ENCODE measurements at places on chromosomes 16 and 17.

GRCh38 chr16:86959091-86959651 is 358.0 kb downstream of the C16orf95 start:
- no peak for DNase-seq

GRCh38 chr17:77421630-77421972 is 280.8 kb downstream of the SEC14L1 start:
- DNase-seq: no peak

GRCh38 chr17:57499648-57500049 is 243.3 kb downstream of the MSI2 start:
- DNase-seq: no peak

DNA sequence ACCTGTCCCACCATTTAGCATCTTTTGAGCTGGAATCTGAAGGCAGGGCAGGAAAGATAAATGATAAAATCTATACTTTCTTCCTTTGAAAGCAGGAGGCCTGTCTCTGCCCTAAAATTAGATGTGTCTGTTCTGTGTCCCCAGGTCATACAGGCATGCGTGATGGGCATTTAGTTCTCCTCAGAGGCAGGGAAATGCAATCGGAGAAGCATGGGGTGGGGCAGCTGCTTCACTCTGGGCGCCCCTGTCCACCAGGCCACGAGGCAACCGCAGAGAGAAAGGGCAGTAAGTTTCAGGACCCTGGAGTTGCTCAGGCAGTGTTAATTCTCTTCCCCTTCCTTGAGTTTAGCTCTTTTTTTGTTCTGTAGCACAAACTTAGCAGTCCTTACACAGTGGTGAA is 25.1 kb downstream of the CLUAP1 start:
- DNase-seq: no peak

- peak; percentile 87 for DNase-seq
Observed at GRCh38 chr16:15899538-15900100, 11.2 kb upstream of the CEP20 start.

- peak; percentile 79 for DNase-seq
Observed at GRCh38 chr16:46929378-46930332, 43.8 kb downstream of the DNAJA2 start.

- no peak for DNase-seq
Observed at GRCh38 chr17:12429116-12429515, 236.6 kb upstream of the MYOCD start.

All from activated CD4-positive, alpha-beta T cell treated with anti-CD3 and anti-CD28 coated beads, Interleukin-2, Interleukin-4, amounts not matched to agents 100 ng/mL and 50 ng/mL, durations not matched to agents 16 hours and 8 hours (primary cell).